Activated CD4-positive, alpha-beta T cell treated with anti-CD3 and anti-CD28 coated beads, Interleukin-2, amount 50 U/mL, for 4 hours (primary cell): ENCODE measurements at places on chromosomes 1 and 21.

- peak; percentile 44 for DNase-seq
These were observed 568 bp downstream of the TRIM45 start for GRCh38 chr1:117120774-117121588.

DNA sequence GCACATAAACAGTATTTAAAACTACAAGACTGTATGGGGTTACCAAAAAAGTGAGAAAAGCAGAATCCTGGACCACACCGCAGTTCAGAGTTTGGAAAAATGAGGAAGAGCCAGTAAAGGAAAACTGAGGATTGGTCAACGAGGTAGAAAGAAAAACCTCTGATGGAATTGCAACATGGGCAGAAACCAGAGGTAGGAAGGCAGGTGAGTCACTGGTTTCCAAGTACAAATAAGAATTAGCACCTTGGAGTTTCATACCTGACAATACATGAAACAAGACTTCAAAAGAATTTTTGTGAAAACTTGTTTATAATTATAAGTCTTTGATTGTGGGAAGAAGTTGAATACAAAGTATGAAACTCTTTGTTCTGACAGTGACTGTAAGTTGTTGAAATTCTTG, 533.7 kb upstream of the DAB1 start:
- no peak for DNase-seq

- no peak for DNase-seq
These were observed 13.1 kb downstream of the SLC19A1 start for GRCh38 chr21:45528981-45529784.

DNA sequence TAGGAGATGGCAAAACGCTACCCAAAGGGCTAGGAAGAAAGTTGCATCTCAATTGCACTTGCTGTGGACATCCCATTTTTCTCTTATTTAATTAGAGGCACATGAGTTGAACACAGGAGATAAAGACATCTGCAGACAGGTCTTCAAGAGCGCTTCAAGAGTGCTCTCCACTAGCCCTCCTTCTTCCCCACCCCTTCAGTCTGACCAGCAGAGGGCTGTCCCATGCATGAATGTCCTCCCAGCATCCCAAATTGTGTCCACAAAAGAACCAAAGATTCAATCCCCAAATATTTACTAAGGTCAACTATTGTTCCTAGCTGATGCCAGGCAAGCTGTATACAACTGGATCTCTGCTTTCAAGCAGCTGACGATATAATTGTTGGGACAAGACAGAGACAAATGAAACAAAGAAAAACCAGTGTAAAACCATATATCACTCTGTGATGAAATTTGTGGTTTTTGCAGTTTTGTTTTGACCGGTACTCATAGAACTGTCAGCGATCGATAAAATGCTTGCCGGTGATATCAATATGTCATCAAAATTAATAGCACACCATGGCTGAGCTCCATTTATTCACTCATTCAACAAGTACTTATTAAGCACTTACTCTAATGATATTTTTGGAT, 174.2 kb downstream of the TNR start:
- no peak for DNase-seq

DNA sequence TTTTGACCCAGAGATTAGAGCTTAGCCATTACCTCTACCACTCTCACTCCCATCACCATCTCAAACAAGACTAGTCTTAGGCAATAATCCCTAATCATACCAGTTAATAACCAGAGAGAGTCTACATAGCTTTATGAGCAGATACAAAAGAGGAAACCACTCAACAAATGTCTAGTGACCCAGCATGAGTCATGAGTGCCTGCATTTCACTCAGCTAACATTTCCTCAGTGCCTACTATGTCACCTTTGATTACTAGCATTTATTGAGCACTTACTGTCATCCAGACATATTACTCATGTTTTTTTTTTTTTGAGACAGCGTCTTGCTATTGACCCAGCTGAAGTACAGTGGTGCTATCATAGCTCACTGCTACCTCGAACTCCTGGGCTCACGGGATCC, 35.9 kb upstream of the GALNT2 start:
- DNase-seq: no peak

GRCh38 chr1:65174585-65174984, 26.6 kb downstream of the AK4 start:
- DNase-seq: no peak

GRCh38 chr21:16194095-16194787, 464.5 kb downstream of the USP25 start:
- no peak for DNase-seq

DNA sequence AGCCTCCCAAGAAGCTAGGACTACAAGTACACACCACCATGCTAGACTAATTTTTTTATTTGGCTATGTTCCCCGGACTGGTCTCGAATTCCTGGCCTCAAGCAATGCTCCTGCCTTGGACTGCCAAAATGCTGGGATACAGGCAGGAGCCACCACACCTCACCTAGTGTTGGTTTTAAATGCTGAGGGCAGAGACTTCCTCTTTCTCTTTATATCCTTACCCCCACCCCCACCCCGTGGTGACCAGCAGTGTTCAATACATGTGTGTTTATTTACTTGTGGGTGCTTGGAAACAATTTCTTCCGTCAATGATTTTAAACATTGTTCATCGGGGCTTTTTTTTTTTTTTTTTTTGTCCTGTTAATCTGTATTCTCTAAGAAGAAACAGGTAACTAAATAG, 158.9 kb downstream of the ZBTB18 start:
- DNase-seq: no peak

GRCh38 chr1:24126018-24126671, 14.2 kb upstream of the MYOM3 start:
- DNase-seq: no peak

DNA sequence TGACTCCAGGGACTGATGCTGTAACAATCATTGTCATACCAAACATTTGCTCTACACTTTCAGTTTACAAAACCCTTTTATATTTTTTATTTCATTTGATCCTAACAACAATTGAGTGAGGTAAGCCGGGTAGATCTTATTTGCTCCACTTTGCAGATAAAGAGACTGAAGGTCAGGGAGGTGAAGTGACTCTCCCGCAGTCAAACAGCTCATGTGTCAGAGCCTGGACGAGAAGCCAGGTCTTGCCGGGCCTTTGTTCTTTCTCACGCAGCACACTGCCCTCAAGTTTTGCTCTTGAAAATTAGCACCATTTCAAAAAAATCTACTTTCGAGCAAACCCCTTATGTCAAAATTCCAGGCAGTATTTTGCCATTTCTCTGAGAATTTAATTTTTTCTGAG, 65.2 kb downstream of the CD247 start:
- no peak for DNase-seq

DNA sequence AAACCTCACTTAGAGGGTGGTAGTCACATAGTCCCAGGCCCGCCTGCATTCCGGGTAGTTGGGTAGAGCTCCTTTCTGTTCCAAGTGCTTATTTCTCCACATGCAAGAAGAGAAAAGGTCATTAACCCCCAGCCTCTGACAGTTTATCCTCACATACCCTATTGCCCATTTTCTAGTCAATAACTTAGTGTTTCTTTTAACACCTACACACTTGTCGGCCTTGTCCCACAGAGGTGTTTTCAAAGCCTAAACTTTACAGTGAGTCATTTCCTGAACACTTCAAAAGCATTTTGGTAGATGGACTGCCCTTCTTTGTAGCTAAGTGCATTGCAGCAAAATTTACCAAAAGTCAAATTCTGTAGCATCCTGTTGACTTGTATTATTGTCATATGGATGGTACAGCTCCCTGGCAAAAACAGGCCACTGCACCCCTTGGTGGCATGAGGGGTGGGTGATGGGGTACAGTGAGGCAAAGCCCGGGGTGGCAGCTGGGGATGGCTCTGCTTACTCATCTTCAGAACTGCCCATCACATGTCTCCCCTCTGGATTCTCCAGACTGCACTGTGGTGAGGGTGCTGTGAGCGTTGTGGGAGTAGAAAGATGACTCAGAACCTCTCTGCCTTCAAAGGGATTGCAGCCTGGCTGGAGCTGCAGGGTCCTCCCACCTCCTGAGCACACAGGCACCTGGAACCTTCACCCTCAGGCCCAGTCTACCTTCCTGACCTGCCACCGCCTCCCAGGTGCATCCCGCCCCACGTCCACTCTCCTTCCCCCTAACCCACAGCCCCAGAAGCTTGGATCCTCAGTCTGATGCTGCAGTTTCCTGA, 45.8 kb upstream of the DMRTB1 start:
- peak; percentile 38 for DNase-seq

DNA sequence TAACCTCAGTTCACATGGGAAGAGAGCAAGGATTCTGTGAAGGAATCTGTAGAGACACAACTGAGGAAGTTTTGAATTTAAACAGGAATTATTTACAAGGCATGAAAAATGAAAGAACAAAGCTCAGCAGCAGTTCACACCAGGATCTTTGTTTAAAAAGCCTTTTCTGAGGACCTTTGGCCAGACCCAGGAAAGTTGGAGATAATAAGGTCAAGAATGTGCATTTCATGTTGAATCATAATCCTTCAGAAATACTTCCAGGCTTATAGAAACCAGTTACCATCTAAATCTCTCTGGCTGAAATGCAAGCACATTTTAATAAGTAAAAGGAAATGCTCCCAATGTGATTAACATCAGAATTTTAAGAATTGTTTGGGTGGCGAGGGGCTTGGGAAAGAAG, 2.7 kb downstream of the CLIC6 start:
- no peak for DNase-seq

- DNase-seq: no peak
These were observed 143.0 kb downstream of the MRPL39 start for GRCh38 chr21:25464275-25464674.

DNA sequence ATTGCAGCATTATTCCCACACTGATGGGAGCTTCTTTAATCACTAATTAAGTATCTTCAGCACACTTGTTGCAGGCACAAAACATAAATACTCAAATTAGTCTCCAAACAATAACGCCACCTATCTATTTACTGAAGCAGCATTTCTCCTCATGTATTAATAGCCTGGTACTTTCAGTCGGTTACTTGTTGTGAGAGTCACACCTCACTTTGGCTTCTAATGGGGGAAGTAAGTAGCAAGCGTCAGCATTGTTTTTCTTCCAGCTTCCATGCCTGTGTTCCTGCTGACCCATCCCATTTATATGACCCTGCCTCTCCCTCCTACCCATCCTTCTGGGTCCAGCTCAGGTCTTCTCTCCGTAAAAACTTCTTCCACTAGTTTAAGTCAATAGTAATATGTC, 31.9 kb upstream of the DENND1B start:
- DNase-seq: no peak

- DNase-seq: no peak
These were observed 158.1 kb downstream of the ZP4 start for GRCh38 chr1:237732657-237733056.

DNA sequence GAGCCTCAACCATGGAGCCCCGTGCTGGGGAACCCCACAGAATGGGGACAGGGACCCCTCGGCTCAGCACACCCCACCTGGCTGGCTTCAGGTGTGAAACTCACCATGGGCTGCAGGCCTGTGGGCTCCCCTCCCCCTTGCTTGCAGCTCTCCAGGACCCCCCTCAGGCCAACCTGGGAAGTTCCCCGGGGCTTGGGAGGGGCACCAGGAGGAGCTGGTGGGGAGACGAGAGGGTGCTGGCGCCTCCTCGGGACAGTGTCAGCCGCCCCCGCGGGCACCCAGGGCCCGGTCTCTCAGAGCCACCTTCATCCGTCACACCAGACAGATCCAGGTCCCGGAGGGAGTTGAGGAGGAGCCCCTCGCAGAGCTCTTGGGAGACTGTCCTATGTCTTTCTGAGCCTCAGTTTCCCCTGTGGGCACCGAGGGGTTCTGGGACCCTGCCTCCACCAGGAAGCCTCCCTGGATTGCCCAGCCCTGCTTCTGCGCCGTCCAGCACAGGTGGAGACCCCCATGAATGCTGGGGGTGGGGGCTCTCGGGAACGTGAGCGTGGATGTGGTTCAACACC, 657 bp upstream of the TNFRSF18 start:
- DNase-seq: no peak

- DNase-seq: no peak
These were observed 32.7 kb upstream of the C1orf198 start for GRCh38 chr1:230900984-230901383.

DNA sequence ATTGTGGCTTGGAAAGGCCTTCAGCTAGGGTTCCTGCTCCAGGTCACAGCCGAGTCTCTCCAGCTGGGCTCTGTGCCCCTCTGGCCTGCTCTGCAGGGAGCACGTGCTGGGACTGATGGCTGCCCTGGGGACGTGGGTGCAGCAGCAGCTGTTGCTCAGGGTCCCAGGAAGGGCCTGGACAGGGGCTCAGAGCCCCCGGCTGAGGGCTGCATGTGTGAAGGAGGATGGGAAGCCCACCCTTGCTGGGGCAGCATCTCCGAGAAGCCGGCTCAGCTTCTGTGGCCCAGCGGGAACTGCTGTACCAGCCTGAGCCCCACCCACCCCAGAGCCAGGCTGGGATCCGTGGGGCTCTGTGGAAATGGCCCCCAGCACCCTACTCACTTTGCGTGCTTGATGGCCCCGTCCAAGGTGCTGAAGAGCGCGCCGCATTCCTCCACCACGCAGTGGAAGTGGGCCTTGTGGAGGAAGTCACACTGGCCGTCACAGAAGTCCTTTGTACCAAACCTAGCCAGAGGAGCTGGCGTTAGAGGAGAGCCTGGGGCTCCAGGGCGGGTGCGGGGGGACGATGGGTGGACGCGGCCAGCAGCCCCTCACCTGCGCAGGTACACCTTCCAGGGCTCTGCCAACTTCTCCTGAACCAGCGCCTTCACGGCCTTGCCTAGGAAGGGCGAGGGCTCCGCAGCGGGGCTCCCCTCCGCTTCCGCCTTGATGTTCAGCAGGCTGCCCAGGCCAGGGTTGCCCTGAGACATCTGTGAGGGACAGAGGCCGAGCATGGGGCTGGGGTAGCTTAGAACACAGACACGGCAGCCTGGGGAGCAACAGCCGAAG, 147.5 kb downstream of the CASZ1 start:
- no peak for DNase-seq

DNA sequence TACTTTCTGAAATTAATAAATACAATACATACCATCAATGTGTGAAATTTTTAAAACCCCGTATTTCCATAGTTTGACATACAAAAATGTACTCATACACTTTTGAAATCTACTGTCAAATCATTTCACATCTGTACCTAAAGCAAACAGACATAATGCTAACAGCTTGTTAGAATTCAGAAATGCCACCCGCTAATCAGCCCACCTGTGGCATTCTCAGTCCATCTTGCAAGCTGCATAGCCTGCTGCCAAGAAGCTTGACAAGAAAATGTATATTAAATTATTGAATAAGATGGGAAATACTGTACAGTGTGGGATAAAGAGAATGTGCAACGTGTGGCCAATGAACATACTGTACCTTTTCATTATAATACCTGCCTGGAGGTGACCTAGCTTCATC, 55.1 kb downstream of the ZBTB18 start:
- DNase-seq: no peak

- no peak for DNase-seq
These were observed 422.9 kb downstream of the PTBP2 start for GRCh38 chr1:97144527-97144926.

GRCh38 chr1:12015001-12015491, 4.3 kb upstream of the MIIP start:
- DNase-seq: no peak

GRCh38 chr1:218546314-218546713, 201.2 kb downstream of the TGFB2 start:
- DNase-seq: no peak

- peak; percentile 40 for DNase-seq
These were observed 2.8 kb downstream of the ANKRD34A start for GRCh38 chr1:145961425-145962156.
